Epithelial cell of proximal tubule (primary cell): ENCODE measurements at places on chromosomes 6 and 20. TPM values are rescaled to one million over a fixed set of nuclear protein-coding genes. Genes with fewer than 3 reads are reported as not detected.

DNA sequence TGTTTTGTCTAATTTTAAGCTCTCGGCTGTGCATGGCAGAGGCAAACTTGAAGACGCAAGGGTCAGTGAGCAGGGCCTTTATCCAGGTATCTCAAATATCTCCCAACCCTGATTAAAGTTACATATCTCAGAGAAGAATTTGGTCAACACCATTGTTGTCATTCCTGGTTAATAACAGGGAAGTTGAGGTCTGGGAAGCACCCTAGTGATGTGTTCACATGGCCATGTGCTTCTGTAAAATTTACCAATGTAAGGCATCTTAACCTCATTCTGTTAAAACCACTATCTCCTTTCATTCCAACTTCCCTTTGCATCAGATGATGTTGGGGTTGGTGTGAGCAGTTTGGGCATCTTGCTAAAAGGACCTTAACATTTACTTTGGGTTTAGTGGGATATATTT, 4.0 kb upstream of the FAM110A start:
- DNase-seq = no peak

DNA sequence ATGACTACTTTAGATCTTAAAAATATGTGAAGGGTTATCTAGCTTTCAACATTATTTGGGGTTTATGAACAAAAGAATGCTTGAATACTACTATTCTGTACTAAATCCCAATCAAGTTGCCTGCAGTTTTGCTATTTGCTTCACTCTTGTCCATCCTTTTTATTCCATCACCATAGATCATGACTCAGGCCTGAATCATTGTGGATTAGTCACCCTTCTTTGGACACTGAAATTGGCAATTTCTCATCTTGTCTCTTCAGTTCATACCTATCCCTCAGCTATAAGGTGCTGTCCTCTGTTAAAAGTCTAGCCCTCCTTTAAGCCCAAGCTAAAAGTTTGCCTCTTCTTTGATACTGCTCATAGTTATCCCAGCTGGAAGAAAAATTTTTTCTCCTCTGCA, 199.1 kb downstream of the CENPW start:
- peak; percentile 52 for DNase-seq

DNA sequence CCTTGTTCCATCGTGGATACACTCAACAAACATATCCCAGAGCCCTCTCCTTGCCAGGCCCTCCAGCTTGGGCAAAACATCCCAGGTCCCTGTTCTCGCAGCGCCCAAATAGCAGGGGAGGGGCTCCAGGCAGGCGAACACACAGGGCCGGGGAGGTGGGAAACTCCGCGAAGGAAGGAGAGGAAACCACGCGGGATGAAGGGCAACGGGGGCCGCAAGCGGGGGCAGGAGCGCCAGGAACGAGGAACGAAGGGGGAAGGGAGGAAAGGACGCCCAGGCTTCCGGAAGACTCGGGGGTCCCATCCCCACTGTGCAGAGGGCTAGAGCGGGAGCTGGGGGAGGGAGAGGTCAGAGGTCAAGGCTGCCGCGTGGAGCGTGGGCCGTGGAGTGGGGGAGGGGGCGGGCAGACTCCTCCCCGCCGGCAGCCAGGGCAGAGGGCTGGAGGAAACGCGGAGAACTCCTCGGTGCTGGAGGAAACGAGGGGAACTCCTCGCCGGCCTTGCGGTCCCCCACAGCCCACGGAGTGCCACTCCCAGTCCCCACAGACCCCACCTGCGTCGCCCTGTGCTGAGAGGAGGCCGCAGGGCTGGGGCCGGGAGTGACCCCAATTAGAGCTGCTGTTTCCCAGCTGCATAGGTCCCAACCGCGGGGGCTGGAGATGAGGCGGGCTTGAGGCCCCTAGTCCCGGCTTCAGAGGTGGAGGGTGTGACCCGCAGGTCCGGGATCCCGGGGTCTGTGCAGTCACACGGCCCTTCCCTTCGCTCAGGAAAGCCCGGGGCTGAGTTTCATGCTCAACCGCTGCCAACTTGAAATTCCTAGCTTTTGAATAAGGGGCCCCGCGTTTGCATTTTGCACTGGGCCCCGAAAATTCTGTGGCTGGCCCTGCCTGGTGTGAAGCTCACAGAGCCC, 1.2 kb upstream of the RBM38 start:
- DNase-seq = no peak

DNA sequence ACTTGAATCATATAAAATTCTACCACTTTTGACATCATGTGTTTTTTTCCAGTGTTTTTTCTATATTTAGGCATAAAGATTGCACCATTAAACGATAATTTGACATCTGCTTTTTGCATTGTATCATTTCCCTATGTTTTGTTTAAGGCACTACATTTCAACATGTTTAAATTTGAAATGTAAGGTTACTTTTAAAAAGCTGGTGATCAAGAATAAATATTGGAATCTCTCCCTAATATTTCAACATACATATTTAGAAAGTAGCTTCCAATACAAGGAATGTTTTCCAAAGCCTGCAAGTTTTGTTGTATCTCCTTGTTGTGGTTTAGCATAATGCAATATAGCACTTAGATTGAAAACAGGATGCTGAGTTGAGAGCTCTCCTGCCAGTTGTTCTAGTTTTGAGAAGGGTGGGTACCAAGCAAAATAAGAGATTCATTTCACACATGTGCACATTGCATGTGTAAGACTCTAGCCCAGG, 76.5 kb downstream of the SYNJ2 start:
- no peak for DNase-seq

GRCh38 chr20:9407805-9408421, 106.5 kb upstream of the LAMP5 start:
- peak; percentile 30 for DNase-seq

DNA sequence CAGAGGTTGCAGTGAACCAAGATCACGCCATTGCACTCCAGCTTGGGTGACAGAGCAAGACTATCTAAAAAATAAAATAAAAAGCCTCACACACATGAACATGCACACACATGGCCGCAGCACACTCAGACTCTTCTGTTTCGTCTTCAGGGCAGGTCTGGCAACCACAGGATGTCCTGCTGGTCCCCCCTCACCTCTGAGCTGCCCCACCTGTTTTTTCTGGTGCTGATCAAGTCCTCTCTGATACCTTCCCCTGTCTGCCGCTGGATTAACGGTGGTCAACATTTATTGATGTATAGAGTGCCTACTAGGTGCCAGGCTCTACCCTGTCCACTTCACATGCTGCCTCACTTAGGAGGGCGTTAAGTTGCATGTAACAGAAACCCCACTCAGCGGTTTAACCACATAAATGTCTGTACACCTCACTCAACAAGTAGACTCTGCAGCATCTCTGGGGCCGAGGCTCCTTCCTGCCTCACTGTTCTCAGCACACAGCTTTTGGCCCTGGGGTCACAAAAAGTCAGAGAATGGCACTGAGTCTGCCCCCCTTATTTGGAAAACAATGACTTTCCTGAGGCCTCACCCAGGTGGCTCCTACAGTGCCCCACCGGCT, 4.5 kb upstream of the AP5S1 start:
- no peak for DNase-seq

DNA sequence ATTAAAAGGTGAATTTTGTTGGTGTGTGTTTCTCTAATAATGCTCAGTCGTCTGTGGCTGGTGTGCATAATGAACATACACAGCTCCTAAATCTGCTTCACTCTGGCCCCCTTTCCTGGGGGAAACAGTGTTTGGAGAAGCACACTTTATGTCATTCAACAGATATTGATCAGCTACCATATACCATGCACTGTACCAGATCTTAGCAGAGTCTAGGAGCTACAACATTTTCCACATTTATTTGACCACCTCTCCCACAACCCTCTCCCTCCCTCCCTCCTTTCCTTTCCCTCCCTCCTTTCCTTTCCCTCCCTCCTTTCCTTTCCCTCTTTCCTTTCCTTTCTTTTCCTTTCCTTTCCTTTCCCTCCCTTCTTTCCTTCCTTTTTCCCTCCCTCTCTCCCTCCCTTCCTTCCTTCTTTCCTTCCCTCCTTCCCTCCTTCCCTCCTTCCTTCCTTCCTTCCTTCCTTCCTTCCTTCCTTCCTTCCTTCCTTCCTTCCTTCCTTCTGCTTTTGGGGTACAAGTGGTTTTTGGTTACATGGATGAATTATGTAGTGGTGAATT, 85.7 kb downstream of the PLCB4 start:
- DNase-seq = no peak

DNA sequence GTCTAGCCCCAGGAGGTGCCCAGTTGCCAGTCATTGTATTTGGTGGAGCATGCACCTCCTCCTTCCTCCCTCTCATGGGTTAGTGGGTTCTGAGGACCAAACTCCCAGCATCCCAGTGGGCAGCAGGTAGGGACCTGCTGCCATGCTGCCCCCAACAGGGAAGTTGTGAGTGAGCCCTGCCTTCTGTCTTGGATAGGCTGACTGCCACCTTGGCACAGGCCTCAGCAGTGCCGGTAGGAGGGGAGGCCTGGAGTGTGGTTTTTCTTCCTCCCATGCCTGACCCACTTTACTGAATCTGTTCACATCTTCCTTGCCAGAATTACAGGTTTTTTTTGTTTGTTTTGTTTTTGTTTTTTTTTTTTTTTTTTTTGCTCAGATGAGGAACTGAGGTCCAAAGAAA, 24.5 kb downstream of the PLCG1 start:
- no peak for DNase-seq

GRCh38 chr20:62918147-62918546, 8.2 kb downstream of the DIDO1 start:
- no peak for DNase-seq

DNA sequence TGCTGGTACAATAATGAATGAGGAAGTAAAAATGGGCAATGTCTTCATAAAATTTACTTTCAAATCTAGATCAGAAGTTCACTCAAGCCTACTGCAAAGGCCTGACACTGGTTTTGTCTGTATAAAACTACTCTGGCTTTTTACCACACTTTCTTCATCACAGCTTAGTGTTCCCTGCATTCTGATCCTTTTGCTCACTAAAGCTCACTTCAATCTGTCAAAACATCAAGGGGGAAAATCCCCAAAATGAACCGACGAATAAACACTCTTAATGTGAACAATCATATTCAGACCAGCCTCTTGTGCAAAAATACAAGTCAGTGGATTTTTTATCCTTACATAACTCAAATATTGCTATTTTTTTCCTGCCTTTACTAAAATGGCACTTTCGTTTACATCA, 98.5 kb downstream of the PRDM1 start:
- no peak for DNase-seq

DNA sequence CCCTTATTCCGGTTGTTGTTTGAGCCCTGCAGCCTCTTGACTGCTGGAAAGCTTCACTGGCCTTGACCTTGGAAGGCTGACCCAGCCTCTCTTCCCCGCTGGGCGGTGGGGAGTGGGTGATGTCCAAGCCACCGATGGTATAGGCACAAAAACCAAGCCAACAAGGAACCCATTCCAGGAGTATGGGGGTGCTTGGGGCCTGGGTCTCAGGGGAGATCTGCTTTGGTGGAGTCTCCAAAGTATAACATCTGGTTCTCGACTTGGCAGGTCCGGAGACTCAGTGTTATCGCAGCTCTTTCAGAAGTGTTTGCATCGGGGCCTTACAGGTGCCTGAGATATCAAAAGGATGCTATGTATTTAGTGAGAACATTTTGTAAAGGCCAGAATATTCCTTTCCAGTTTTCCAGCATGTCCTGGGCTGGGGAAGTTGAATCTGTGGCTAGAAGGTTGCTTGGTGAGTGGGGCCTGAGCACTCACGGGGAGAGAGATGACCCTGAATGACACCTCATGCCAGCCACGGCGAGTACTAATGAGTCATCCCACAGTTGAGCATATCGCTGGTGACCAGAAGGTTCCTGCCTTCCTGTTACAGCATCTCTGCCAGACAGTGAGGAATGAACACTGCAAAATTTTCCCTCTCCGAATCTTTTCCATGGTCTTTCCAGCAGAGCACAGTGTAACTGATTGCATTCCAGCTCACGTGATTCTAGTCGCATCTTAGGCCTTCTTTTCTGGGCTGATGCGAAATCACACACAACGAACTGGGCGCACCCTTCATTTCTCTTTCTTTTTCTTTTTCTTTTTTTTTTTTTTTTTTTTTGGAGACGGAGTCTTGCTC, 133.9 kb downstream of the ZDHHC14 start:
- no peak for DNase-seq

DNA sequence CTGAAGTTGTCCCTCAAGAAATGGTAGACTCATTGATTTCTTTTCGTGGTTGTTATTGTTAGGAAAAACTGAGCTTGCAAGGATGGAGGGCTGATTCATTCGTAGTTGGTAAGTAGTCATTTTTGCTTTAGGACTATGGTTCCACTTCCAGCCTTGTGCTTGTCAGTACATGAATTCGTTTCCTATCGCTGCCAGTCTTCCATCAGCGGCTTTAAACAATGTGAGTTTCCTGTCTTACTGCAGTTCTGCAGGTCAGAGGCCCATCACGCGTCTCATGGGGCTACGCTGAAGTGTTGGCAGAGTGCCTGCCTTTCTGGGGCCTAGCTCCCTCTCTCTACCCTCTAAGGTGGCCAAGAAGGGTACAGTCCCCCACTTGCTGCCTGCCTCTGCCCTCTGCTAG, 11.4 kb upstream of the MDFI start:
- DNase-seq = no peak

DNA sequence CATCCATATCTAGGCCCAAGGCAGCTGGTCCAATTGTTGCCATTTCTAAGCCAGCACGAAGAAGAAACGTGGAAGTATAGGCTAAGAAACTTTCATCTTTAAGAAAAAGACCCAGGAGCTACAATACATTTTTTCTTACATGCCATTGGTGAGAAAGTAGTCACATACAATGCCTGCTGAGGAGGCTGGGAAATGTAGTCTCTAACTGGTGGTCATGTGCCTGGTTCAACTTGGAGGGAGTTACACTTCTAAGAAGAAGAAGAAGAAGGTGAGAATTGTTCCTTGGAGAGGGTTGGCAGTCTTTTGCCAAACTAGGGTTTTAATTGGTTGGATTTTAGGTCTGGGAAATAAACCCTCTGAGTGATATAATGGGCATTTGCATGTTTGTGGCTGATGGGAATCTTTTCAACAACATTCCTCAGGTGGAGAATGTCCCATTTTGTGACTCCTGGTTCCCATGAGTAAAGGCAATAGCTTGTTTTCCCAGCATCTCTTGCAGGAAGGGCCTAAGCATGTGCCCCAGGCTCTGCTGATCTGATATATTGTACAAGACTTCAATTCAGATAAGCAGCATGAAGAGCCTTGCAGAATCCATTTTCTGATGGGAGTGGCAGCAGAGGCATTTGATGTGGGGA, 47.0 kb upstream of the PREP start:
- DNase-seq = no peak

GRCh38 chr6:152355166-152355565, 282.0 kb downstream of the SYNE1 start:
- DNase-seq = no peak

GRCh38 chr6:145836772-145837171, 22.2 kb upstream of the FBXO30 start:
- no peak for DNase-seq

GTSF1L gene
- total RNA-seq = not detected in 2 replicates

CDSN gene
- not detected in 2 replicates for total RNA-seq

DTD1 gene
- 79.4 and 90.3 TPM in 2 replicates for total RNA-seq

RGS19 gene
- 19.7 and 21.8 TPM in 2 replicates for total RNA-seq
